IPS DF 19.7 (cell line): ENCODE measurements at places on chromosomes 7 and 10.

DNA sequence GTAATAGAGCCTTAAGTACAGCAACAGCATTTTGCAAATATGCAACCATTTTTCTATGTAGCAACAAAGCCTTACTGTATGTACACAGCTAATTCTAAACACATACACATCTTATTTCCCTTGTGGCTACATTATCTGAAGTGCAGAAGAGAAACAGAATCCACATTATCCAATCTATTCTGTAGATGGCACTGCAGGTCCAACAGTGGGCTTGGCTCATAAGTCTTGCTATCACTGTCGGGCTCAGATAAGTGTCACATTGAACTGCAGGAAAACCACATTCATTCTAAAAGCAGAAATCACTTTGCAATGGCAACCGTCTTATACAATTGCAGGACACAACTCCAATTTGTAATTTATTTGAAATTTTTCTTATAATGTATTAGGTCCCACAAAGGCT lies 109.8 kb upstream of the NOBOX start:
- no peak for DNase-seq

- no peak for DNase-seq
Observed at GRCh38 chr7:137506031-137506430, 162.5 kb upstream of the PTN start.

DNA sequence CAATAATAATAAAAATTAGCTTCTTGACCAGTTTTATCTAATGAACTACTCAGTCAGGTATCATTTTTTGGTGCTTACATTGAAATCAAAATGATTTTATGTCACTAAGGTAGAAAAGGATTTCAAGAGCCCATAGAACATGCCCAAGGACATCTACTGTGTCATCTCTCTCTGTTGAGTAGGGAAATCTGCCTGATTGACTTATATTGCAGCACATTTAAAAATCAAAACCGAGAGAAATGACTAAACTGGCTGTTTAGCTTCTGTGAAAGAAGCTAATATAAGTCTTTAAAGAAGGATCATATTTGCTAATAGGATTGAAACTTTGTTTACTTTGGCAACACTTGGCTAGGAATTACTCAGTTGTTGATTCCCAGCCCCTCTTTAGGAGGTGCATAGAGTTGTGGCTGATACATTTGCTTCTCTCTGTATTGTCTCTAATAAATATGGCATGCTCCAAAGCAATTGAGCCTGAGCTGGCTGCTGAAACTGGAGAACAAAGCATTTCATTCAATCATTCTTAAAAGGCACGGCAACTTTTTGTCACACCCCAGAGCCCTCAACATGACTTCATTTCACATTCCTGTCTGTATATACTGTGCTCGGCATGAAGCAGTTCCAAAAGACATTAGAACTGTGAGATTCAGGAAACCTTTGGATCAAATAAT lies 1096.9 kb upstream of the POT1 start:
- no peak for DNase-seq

GRCh38 chr10:74050653-74051052 lies 52.7 kb downstream of the VCL start:
- no peak for DNase-seq

DNA sequence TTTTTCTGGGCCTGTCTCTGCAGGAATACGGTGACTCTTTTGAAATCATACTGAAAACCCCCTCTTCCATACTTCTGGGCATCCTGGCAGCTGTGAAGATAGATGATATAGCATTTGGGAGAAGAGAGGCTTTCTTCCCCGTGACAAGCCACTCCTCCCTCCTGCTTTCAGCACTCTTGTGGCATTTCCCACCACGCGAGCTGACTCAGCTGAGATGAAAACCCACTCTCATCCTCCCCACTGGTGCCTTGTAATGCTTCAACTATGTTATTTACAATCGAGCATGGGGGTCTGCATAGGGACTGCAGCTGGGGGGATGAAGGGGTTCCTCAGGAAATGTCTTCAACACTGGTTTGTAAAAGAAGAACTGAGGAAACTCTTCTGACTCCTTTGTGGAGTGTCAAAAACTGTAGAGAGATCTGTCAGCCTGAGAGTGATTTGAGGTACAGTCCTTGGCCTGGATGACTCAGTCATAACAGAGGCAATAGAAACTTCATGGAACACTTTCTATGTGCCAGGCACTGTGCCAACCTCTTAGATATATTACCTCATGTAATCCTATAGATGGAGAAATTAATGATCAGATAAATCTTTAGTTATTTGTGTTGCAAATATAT lies 1.7 kb upstream of the TBATA start:
- DNase-seq: no peak

GRCh38 chr10:96794836-96795733 lies 37.0 kb upstream of the LCOR start:
- no peak for DNase-seq

DNA sequence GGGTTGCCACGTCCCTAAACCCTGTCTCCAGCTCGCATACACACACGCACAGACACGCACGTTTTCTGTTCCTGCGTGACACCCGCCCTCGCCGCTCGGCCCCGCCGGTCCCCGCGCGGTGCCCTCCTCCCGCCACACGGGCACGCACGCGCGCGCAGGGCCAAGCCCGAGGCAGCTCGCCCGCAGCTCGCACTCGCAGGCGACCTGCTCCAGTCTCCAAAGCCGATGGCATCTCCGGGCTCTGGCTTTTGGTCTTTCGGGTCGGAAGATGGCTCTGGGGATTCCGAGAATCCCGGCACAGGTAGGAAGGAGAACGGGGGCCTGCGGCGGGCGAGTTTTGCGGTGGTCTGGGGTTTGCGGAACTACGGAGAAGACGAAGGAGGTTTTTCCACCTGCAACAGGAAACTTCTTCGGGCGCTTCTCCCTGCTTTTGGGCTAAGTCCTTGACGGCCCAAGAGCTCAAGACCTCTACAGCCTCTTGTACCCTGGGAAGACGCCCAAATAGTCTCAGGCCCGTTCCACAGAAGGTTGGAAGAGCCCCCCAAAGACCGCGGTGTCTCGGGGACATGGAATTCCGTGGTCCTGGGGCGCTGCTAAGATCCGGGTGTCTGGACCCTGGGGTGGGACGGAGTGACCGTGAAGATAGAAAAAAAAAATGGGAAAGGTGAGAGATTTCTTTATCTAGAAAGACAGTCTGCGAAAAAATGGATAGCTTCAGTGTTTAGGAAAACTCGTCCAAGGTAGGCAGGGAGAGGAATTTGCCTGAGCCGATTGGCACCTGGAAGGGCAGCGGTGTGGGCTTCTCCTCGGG lies at the start of gene GAD2:
GAD2 (plus strand) TSS at position 190 of the 811 bp plus-strand sequence; CDS start at position 226, 36 bp downstream.
- no peak for DNase-seq

DNA sequence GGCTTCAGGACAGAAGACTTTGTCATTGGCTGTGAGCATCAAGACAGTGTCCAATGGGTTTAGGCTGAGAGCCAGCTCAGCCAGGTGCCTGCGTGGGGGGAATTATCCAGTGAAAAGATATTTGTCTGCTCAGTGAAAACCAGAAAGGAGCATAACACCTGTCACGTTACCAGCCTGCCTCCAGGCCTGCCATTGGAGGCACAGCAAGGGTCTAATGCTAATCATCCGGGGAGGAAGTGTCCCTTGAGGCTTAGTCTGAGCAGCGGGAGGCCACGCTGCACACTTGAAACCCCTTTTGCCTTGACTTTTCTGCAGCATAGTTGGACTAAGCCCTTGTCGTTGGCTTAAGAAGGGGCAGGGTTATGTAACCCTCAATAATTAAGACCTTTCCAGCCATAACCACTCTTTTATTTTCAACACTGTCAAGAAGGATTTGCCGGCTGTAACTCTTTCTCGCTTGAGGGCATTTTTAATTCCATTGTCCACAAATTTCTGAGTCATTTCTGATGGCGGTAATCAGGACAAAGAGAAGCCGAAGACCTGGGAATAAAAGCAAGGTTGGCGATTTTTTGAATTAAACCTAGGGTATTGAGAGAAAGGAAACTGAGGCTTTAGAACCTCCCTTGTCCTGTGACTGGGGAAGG lies 639.6 kb upstream of the FOXK1 start:
- DNase-seq: no peak

GRCh38 chr10:102982296-102982695 lies 64.2 kb downstream of the CNNM2 start:
- DNase-seq: no peak

GRCh38 chr10:62853710-62854109 lies 37.5 kb upstream of the EGR2 start:
- no peak for DNase-seq

GRCh38 chr7:43768201-43768886 lies 9.9 kb downstream of the BLVRA start:
- DNase-seq: no peak

- DNase-seq: no peak
Observed at GRCh38 chr7:112433289-112433688, 17.0 kb upstream of the IFRD1 start.

GRCh38 chr10:76036111-76036940 lies 604.9 kb downstream of the LRMDA start:
- DNase-seq: no peak

DNA sequence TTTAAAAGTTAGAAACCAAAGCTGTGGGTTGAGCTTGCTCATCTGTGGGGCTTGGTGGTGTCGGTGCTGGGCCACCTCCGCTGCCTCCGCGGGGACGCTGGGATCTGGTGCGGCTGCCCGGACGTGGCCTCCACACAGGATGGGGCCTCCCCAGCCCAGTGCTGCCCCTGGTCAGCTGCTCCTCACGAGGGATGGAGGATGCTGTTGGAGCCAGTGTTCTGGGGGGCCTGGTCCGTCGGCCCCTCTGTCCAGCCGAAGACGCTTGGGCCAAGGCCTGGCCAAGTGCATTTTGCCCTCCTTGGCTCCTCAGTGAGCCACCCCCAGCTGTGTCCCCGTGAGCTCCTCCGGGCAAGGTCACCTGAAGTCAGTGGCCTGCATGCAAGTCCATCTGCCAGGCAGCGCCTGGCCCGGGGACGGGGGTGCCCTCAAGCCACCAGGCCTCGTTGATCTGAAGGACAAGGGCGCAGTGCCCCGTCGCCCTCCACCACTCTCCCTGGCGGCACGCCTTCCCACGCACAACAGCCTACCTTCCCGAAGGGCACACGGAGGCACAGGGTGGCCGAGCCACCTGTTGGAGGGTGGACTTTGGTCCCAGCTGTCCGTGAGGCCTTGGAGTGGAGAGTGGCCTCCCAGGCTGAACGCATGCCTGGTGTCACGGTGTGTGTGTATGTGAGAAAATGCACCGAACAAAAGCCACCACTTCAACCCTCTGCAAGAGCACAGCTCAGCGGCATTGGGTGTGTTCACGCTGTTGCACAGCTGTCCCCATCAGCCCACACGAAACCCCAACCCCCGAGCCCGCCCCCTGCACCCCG lies 27.3 kb downstream of the KNDC1 start:
- DNase-seq: no peak

DNA sequence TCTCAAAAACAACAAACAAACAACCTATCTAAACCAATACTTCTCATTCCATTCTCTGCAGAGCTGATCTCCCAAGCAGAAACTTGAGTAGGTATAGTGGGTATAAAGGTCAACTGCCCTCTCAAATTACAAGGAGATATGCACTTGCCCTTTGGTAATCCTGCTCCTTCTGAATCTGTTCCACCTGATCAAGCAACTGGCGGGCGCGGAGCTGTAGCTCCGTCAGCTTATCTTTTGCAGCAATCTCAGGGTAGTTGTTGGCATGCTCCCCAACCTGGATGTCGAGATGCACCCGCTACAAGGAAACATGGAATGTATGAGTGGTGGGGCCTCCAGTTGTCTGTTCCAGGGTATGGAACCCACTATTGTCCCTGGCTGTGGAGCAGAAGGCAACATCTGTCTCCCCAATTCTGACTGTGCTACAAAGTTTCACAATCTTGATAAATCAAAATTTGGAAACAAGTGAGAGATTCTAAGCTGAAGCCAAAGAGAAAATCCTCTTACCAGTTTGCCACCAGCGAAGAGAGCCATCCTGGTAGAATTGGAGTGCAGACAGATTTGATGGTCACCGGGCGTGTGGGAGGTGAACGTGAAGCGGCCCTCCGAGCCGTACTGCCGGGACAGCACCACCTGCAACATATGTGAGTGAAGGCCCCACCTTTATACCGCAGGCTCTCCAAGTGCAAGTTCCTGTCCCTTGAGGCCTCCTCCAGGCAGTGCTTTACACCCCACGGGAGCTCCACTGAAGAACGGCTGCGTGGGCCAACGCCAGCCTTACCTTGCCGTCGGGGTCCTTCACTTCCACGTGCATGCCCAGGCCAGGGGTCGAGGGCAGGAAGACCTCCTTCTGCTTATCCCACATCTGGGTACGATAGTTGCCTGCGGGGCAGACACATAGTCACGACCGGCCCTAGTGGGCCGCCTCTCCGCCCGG lies 819 bp downstream of the TMED4 start:
- no peak for DNase-seq

- DNase-seq: no peak
Observed at GRCh38 chr10:74502963-74503608, 323.3 kb upstream of the KAT6B start.

GRCh38 chr10:69056129-69056528 lies 31.8 kb upstream of the SRGN start:
- no peak for DNase-seq

- no peak for DNase-seq
Observed at GRCh38 chr7:101618207-101618839, 10.8 kb downstream of the MYL10 start.

DNA sequence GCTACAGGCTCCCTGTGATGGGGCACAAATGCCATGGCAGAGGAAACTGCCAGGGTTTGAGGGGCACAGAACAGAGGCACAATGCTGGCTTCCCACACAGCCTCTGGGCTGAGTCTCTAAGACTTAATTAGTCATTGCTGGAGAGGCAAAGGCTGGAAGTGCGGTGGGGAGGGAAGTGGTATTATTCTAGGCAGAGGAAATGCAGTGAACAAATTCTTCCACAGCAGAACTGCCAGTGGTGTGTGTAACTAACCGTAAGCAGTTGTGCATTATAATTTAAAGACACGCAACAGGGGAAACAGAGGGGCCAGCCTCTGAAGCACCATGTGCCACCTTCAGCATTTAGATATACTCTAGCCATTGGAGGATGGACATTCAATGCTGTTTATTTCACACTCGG lies 12.8 kb downstream of the ICA1 start:
- DNase-seq: no peak

- no peak for DNase-seq
Observed at GRCh38 chr10:13110908-13111307, 10.9 kb downstream of the OPTN start.

- DNase-seq: no peak
Observed at GRCh38 chr10:42992957-42993390, 83.9 kb upstream of the RET start.

DNA sequence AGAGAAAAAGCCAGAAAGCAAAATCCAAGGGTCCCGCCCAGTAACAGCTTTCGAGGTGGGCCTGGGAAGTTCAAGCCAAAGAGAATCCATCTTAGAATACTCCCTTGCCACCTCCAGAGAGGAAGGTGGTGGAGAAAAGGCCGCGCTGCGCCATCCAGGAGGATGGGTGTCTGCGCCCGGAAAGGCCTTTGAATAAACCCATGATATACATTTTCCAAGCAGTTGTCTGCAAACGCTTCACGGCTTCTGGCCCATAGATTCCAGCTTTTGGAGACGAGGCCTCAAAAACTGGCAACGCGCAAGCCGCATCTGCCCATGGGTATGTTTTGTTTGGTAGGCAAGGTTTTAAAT lies 17.8 kb downstream of the RGS10 start:
- no peak for DNase-seq

DNA sequence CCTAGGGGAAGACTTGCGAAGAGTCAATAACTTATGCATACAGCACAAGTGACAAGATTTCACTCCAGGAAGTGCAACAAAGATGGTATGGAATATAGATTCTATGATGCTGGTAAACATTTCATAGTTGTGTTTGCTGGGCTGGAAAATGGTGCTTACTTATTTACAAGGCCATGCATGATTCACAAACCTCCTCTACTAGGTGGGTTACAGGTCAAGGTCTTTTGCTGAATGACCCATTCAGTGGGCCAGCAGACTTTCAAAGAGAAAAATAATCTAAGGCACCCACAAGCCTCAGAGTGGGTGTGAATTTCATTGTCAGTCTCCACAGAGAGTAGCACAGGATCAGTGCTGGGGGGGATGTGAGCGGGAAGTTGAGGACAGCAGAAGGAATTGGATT lies 378.5 kb downstream of the PLXNA4 start:
- no peak for DNase-seq
